ENCODE measurements at places on chromosomes 1 and 21.

GRCh38 chr1:151494741-151495281 lies 16.4 kb upstream of the CGN start:
- H3K27ac ChIP-seq = no peak overlapping the region
- no peaks in the 10 kb centered on the region for H3K36me3 ChIP-seq
- peaks cover 3% of the 10 kb centered on the region for H3K4me1 ChIP-seq
- H3K4me3 ChIP-seq = no peak overlapping the region
- no peak for DNase-seq

GRCh38 chr1:14726606-14727005 lies 128.1 kb downstream of the KAZN start:
- H3K27ac ChIP-seq = no peak overlapping the region
- H3K27me3 ChIP-seq = no peaks in the 10 kb centered on the region
- DNase-seq = no peak
- no peaks in the 10 kb centered on the region for H3K36me3 ChIP-seq
- no peak overlapping the region for H3K4me3 ChIP-seq
- no peaks in the 10 kb centered on the region for H3K4me1 ChIP-seq

- H3K27ac ChIP-seq = no peak overlapping the region
- H3K4me3 ChIP-seq = no peak overlapping the region
- H3K27me3 ChIP-seq = no peaks in the 10 kb centered on the region
- DNase-seq = no peak
- H3K4me1 ChIP-seq = no peaks in the 10 kb centered on the region
- no peaks in the 10 kb centered on the region for H3K36me3 ChIP-seq
These were observed 110.1 kb downstream of the SUSD4 start for GRCh38 chr1:223253916-223254315.

GRCh38 chr1:179298952-179299351 lies 5.4 kb downstream of the SOAT1 start:
- H3K27ac ChIP-seq = no peak overlapping the region
- H3K4me3 ChIP-seq = no peak overlapping the region
- peaks cover 5% of the 10 kb centered on the region for H3K36me3 ChIP-seq
- no peak for DNase-seq
- H3K27me3 ChIP-seq = no peaks in the 10 kb centered on the region

DNA sequence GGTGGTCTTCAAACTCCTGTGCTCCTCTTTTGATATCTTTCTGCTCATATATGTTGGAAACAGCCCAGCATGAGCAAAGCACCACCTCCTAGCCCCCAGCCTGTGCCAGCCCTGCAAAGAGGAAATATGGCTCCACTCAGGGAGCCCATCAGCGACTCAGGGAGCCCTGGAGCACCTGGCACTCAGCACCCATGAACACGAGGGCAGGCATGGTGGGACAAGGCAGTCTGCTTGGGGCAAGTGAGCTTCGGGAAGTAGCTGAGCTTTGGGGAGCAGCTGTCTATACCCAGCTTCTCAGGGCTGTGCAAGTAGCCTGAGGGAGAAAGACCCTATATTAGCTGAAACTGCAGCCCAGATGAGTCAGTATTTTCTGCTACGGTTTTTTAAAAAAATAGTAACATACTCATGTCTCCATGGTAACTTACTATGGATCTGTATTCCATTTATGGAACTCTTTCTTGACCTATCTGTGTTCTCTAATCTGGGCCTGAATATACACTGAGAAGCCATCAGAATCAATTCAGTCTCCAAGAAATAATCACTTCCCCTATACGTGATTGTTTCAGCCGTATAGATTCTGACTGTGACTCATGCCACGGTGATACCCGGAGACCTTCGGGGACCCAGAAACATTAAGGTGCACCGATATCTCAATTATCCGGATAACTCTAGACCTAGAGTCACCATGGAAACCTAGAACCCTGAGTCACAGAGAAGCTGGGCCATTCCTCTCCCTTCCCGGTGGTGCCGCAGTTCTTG lies 1.5 kb upstream of the ETS2 start:
- DNase-seq = no peak
- H3K27me3 ChIP-seq = no peaks in the 10 kb centered on the region
- H3K4me3 ChIP-seq = peak overlapping the region; percentile 82
- H3K27ac ChIP-seq = peak overlapping the region; percentile 98
- H3K4me1 ChIP-seq = peaks cover 9% of the 10 kb centered on the region

- H3K27me3 ChIP-seq = no peaks in the 10 kb centered on the region
- DNase-seq = peak; percentile 58
These were observed at the start of the genes EFCAB7 and ITGB3BP for GRCh38 chr1:63522891-63523728. TSS of gene EFCAB7 (plus strand) at chr1:63523525. CDS start at chr1:63525573, 2,048 bp downstream. TSS of gene ITGB3BP (minus strand) at chr1:63523225. CDS start at chr1:63523133, 92 bp downstream.

DNA sequence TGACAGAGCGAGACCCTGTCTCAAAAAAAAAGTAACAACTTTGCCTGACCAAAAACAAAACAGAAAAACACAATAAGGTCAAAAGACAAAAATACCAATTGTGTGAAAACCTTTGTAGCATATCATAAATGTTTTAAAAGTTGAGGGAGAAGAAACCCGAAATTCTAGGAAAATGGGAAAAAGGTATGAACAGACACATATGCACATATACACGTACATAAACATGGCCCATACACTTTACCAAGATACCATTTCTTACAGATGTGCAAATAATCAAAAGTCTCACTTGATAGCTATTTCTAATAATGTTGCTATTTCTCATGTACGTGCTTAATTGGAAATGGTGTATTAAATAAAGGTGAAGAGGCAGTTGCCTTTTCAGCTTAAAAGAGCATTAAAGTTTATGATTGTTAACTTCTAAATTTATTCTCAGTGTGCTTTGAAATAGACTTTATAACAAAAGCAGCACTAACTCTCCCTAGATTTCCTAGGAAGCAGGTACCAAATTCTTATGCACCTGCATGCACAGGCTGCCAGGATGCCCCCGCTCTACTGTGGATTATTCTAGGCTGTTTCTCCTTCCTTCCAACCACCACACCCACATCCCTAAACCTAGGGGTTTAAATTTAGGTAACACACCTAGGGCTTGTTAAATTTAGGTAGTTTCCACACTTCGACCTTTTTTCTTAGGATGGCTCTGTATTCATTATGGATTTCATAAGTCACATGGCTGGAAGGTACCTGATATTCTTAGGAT lies 33.8 kb downstream of the ADARB1 start:
- H3K36me3 ChIP-seq = no peaks in the 10 kb centered on the region
- H3K27me3 ChIP-seq = no peaks in the 10 kb centered on the region
- DNase-seq = no peak
- H3K4me1 ChIP-seq = peaks cover 85% of the 10 kb centered on the region
- no peak overlapping the region for H3K4me3 ChIP-seq
- H3K27ac ChIP-seq = no peak overlapping the region

GRCh38 chr1:155910621-155911121 lies 478 bp downstream of the RIT1 start:
- H3K4me1 ChIP-seq = peaks cover 45% of the 10 kb centered on the region
- H3K27me3 ChIP-seq = no peaks in the 10 kb centered on the region
- H3K36me3 ChIP-seq = peaks cover 42% of the 10 kb centered on the region
- peak overlapping the region; percentile 96 for H3K4me3 ChIP-seq

- H3K4me1 ChIP-seq = no peaks in the 10 kb centered on the region
- H3K36me3 ChIP-seq = no peaks in the 10 kb centered on the region
- no peak overlapping the region for H3K27ac ChIP-seq
- peaks cover 9% of the 10 kb centered on the region for H3K27me3 ChIP-seq
- no peak for DNase-seq
These were observed 6.3 kb downstream of the KCNJ6 start for GRCh38 chr21:37909936-37910335.

DNA sequence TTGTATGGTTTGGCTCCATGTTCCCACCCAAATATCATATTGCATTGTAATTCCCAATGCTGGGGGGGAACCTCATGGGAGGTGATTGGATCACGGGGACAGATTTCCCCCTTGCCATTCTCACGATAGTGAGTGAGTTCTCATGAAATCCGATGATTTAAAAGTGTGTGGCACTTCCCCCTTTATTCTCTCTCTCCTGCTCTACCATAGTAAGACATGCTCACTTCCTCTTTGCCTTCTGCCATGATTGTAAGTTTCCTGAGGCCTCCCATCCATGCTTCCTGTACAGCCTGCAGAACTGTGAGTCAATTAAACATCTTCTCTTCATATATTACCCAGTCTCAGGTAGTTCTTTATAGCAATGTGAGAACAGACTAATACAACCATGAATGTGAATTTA lies 211.6 kb upstream of the NR5A2 start:
- H3K36me3 ChIP-seq = no peaks in the 10 kb centered on the region
- H3K4me3 ChIP-seq = no peak overlapping the region
- no peaks in the 10 kb centered on the region for H3K4me1 ChIP-seq
- H3K27me3 ChIP-seq = no peaks in the 10 kb centered on the region
- no peak for DNase-seq

DNA sequence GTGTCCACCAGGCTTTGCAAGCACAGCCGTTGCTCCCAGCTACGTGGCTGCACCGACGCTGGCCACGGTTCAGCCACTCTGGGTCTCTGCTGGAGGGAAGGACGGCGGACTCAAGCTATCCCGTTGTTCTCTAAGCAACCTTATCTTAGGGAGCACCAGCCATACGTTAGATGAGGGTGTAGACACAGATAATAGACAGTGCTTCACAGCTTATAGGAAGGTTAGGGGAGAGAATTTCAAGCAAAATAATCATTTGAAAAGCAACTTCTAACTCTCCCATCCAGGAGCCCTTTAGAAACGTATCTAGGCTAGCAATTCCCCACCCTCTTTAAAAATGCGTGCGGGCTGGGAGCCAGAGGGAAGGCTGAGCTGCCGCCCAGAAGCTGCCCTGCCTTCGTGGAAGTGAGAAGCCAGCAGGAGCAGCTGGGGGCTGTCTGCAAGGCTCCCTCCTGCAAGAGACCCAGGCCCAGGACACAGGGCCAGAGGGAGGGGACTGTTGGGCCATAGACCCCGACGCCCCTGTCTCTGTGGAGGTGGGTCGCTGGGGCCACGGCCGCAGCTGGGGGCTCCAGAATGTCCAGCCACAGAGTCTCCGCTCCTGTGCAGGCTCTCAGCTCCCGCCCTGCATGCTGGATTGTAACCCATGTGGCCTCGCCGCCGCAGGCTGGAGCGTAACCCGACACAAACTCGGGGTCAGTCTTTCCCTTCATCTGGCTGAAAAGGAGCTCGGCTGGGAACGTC lies 31.2 kb upstream of the COL6A2 start:
- DNase-seq = no peak
- no peaks in the 10 kb centered on the region for H3K36me3 ChIP-seq
- no peak overlapping the region for H3K4me3 ChIP-seq

DNA sequence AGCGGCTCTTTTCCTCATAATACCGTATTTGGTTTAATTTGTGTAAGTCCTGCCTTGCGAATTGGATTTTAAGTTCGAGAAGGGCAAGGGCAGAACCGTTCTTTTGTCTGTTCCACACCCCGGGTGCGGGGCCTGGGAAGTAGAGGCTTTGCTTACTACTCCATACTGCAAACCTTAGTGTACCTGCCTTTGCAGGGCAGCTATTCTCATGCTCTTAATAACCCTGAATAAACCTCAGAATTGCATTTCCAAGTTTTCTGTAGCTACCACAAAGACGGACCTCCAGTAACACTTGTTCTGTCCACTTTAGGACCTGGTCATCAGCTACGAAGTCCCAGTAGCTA lies 657 bp upstream of the HNRNPU start:
- DNase-seq = no peak
- peaks cover 4% of the 10 kb centered on the region for H3K36me3 ChIP-seq
- H3K4me1 ChIP-seq = peaks cover 15% of the 10 kb centered on the region
- no peaks in the 10 kb centered on the region for H3K27me3 ChIP-seq

GRCh38 chr1:2127187-2128145 lies 67.1 kb downstream of the FAAP20 start:
- peak overlapping the region; percentile 21 for H3K4me3 ChIP-seq
- H3K4me1 ChIP-seq = peaks cover 19% of the 10 kb centered on the region
- DNase-seq = no peak
- H3K27ac ChIP-seq = no peak overlapping the region

GRCh38 chr1:31760471-31761470 lies 3.4 kb downstream of the ADGRB2 start:
- H3K4me3 ChIP-seq = peak overlapping the region; percentile 80
- H3K4me1 ChIP-seq = peaks cover 42% of the 10 kb centered on the region
- H3K27ac ChIP-seq = peak overlapping the region; percentile 47
- no peaks in the 10 kb centered on the region for H3K27me3 ChIP-seq
- DNase-seq = peak; percentile 33

GRCh38 chr1:206495493-206496046 lies 11.8 kb upstream of the RASSF5 start:
- H3K4me3 ChIP-seq = no peak overlapping the region
- H3K36me3 ChIP-seq = peaks cover 4% of the 10 kb centered on the region
- no peaks in the 10 kb centered on the region for H3K27me3 ChIP-seq

GRCh38 chr21:34766862-34767261 lies 98.1 kb downstream of the CLIC6 start:
- no peak overlapping the region for H3K4me3 ChIP-seq
- no peaks in the 10 kb centered on the region for H3K27me3 ChIP-seq
- H3K27ac ChIP-seq = no peak overlapping the region
- H3K4me1 ChIP-seq = no peaks in the 10 kb centered on the region

- no peak overlapping the region for H3K4me3 ChIP-seq
- no peaks in the 10 kb centered on the region for H3K36me3 ChIP-seq
- no peak for DNase-seq
- no peak overlapping the region for H3K27ac ChIP-seq
These were observed 129.2 kb downstream of the NUF2 start for GRCh38 chr1:163450986-163451385.

- no peak within 1 kb of the TSS for H3K27ac ChIP-seq
- no peaks in the 10 kb centered on the region for H3K4me1 ChIP-seq
- peak within 1 kb of the TSS; percentile 76 for H3K4me3 ChIP-seq
These were observed at the start of gene RAB42 for GRCh38 chr1:28591708-28592320. TSS of gene RAB42 (plus strand) at chr1:28592265. CDS start at chr1:28592512, 247 bp downstream.

DNA sequence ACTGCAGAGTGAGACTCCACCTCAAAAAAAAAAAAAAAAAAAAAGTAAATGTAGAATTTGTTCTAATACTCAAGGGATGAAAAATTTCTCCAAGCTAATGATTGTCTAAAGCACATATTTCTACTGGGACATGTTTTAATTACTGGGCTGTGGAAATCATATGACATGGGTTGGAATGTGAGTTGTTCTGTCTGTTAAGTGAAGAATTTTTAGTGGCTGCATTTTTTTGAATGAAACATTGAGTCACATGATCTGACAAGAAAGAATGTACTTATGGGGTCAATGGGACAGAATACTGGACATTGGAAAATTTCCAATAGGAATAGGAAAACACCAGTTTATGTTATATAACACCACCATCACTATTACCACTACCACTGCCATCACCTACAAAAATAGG lies 123.8 kb upstream of the IVNS1ABP start:
- no peak for DNase-seq
- H3K36me3 ChIP-seq = no peaks in the 10 kb centered on the region
- H3K4me3 ChIP-seq = no peak overlapping the region
- no peaks in the 10 kb centered on the region for H3K27me3 ChIP-seq

GRCh38 chr21:21241391-21241790 lies 243.2 kb downstream of the NCAM2 start:
- no peak for DNase-seq
- no peaks in the 10 kb centered on the region for H3K27me3 ChIP-seq
- no peaks in the 10 kb centered on the region for H3K36me3 ChIP-seq
- no peaks in the 10 kb centered on the region for H3K4me1 ChIP-seq
- H3K27ac ChIP-seq = no peak overlapping the region

GRCh38 chr1:30656171-30656940 lies 67.0 kb downstream of the MATN1 start:
- H3K27ac ChIP-seq = no peak overlapping the region
- H3K27me3 ChIP-seq = no peaks in the 10 kb centered on the region
- DNase-seq = no peak
- no peak overlapping the region for H3K4me3 ChIP-seq
- no peaks in the 10 kb centered on the region for H3K4me1 ChIP-seq

GRCh38 chr1:35668506-35668905 lies 27.2 kb upstream of the PSMB2 start:
- no peaks in the 10 kb centered on the region for H3K36me3 ChIP-seq
- no peak overlapping the region for H3K27ac ChIP-seq
- H3K4me1 ChIP-seq = no peaks in the 10 kb centered on the region
- DNase-seq = no peak
- no peak overlapping the region for H3K4me3 ChIP-seq

GRCh38 chr1:245110406-245110805 lies 44.4 kb upstream of the KIF26B start:
- H3K27ac ChIP-seq = no peak overlapping the region
- no peak overlapping the region for H3K4me3 ChIP-seq
- H3K36me3 ChIP-seq = no peaks in the 10 kb centered on the region
- no peaks in the 10 kb centered on the region for H3K4me1 ChIP-seq
